Muscle of arm (tissue), 14 donors: ENCODE measurements at places on chromosomes 1 and 21.

GRCh38 chr1:229624521-229625070 is 1.3 kb downstream of the TAF5L start:
- DNase-seq = no peak

DNA sequence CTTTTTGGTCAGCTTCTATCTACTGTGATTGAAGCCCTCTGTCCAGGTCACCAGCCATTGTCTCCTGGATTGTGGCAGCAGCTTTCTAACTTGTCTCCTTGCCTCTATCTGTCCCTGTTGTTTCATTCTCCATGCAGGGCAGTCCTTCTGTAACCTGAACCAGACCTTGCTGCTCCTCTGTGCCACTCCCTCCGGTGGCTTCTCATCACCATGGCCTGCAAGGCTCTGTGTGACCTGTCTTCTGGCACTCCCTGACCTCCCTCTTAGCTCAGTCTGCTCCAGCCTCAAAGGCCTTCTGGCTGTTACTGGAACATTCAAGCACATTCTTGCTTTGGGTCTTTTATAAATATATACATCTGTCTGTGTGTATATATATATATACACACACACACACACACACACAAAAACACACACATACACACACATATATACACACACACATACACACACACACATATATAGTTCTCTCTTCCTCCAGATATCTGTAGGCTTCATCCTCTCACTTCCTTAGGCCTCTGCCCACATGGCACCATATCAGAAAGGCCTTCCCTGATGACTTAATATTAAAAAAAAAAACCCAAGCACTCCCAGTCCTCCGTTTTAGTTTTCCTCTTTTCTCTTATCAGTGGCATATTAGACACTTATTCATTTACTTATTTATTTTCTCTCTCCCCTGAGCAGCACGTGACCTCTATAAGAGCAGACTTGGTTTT is 21.2 kb upstream of the JUN start:
- DNase-seq = no peak

DNA sequence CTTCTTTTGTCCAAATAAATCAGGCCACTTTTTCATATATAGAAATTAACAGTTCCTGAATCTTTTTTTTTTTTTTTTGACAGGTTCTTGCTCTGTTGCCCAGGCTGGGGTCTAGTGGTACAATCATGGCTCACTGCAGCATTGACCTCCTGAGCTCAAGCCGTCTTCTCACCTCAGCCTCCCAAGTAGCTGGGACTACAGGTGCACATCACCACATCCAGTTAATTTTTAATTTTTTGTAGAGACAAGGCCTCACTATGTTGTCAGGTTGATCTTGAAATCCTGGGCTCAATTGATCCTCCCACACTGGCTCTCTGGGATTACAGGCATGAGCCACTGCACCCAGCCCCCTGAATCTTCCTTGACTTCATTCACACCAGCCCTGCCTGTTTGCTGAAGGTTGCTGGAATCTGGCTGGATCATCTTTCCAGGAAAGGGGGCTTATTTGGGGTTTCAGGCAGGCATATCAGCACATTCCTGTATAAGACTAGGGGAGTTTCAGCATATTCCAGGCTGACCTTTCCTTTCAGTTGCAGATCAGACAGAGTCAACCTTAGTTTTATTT is 78.2 kb upstream of the ARHGAP29 start:
- DNase-seq = no peak

GRCh38 chr1:61261595-61261994 is 179.2 kb downstream of the NFIA start:
- no peak for DNase-seq

GRCh38 chr1:220681220-220681880 is 8.8 kb upstream of the C1orf115 start:
- DNase-seq = no peak

GRCh38 chr1:241551759-241552638 is 19.8 kb downstream of the KMO start:
- DNase-seq = peak; percentile 10

- no peak for DNase-seq
Observed at GRCh38 chr1:55048453-55049270, 9.3 kb downstream of the PCSK9 start.
